Hematopoietic multipotent progenitor cell treated with erythropoietin and hydrocortisone succinate and interleukin-3 and kit ligand, for 8 days (in vitro differentiated cells): ENCODE measurements at places on chromosomes 16 and 17.

GRCh38 chr16:21719283-21719682 lies 55.5 kb downstream of the OTOA start:
- DNase-seq: no peak

DNA sequence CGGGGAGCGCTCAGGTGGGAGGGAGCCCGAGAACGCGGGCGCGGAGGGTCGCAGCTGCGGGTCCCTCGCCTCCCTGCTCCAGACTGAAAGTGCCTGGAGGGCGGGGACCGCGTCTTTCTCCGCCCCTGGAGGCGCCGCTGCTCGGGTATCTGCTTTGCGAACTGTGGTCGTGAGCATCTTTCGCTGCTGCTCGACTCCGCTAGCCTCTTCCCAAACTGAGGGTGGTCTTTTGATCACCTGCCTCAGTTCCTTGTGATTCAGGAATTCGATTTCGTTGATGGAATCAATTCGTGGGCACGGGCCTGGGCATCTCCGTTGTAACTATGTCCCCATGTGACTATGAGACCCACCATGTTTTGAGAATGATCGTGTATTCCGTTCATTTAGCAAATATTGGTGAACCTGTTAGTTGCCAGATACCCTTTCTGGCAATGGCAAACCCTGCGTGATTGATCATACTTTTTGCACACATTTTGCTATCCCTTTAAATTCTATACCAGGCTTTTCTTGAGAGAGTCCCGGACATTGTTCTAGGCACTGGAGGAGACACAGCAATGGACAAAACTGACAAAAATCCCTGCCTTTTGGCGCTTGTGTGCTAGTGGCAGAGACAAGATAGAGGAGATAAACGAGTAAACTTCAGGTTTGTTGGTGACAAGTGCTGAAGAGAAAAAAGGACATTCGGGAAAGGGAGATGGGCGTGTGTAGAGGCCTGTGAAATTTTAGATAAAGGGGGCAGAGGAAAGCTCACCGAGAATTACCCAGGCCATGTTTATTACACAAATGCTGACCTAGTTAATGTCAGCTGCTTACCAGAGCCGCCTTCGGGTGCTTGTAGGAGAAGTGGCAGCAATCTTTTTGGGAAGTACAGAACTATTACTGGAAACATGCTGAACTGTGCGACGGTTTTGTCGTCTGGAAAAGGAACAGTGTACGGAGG lies 948 bp downstream of the UTP18 start:
- peak; percentile 68 for DNase-seq

GRCh38 chr17:41925991-41926590 lies 4.3 kb upstream of the ODAD4 start:
- DNase-seq: no peak

DNA sequence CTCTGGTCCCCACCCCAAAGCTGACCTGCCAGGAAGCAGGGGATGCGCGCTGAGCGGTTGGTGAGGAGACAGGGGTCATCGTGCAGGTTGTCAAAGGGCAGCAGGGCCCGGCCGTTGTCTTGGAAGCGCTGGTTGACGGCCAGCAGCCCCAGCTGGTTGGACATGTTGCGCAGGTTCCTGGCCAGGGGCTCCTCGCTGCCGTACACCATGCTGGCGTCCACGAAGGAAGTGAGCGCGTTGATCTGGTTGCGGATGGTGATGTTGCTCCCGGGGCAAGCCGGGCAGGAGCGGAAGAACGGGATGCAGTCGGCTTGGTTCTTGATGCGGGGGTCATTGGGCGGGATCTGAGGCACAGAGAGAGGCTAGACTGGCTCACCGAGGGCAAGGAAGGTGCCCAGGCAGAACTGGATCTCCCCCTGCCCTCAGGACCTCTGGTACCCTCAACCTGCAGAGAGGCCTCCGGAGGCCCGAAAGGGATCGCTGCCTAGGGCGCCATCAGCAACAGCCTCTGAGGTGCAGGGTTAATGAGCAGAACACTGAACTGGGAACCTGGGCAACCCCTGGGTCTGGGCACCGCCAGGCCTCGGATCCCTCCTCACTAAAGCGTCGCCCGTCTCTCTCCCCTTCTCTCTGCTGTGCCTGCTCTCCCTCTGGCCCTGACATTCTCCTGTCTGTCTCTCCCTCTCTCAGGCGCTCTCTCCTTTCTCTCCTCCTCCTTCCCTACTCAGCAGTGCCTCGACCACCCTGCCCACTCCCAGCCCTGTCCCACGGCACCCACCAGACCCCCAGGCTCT lies 2.7 kb downstream of the MPO start:
- no peak for DNase-seq

GRCh38 chr17:71163121-71163812 lies 957.6 kb upstream of the SOX9 start:
- DNase-seq: no peak

GRCh38 chr17:73281928-73282327 lies 20.2 kb upstream of the CPSF4L start:
- no peak for DNase-seq

DNA sequence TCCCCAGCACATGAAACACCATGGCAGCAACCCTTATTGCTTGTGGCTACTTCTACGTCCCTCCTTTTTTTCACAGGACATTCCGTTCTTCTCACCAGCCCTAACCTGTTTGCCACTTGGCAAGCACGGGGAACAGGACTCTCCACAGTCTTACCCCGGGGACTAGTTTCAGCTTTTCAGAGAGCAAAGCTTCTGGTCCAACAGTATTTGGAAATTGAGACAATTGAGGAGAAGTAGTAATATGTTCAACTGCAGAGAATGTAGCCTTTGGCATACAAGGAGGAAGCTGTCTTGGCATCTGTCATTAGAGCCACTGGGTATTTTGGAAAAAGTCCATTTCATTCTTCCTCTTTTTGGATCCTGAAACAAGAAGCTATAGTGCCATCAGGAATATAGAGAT lies 65.7 kb downstream of the MAP2K6 start:
- DNase-seq: no peak

DNA sequence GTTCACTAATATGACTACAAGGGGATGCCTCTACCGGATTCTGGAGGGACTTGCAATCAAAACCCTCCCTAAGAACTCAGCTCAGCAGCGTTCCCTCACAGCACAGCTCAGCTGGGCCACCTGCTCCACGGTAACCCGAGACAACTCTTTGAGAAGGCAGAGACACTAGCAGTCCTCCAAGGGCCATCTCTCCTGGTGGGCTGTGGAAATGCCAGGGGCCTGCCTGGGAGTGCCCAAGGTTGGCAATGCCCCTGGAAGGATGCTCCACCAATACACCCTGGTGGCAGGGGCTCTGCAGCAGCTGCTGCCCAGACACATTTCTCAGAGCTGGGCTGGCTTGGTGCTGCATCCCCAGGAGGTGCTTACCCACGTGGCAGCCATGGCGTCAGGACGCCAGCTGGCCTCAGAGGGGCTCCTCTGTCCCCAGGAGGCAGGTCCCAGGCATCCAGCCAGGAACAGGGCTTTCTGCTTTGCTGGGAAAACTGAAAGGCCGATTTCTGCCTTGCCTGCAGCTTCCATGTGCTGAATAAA lies 16.5 kb downstream of the CDIP1 start:
- DNase-seq: no peak
